ENCODE measurements at places on chromosomes 3 and 15.

GRCh38 chr15:48317221-48317620 is 14.0 kb upstream of the DUT start:
- no peak for DNase-seq

DNA sequence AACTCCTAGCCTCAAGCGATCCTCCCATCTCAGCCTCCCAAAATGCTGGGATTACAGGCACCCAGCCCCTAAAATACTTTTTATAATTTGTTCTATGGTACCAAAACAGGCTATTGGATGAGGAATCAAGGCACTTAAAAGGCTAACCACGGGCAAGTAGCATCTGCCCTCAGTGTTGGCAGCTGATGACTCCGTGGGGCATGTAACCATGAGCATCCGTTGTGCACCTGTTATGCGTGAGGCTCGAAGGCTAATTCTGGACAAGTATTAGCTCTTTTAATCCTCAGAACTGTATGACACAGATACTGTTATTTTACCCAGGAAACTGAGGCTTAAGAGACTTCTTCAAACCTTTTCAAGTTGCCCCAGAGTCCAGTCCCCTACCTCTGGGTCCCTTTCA is 10.2 kb downstream of the WDR73 start:
- DNase-seq, result no peak

DNA sequence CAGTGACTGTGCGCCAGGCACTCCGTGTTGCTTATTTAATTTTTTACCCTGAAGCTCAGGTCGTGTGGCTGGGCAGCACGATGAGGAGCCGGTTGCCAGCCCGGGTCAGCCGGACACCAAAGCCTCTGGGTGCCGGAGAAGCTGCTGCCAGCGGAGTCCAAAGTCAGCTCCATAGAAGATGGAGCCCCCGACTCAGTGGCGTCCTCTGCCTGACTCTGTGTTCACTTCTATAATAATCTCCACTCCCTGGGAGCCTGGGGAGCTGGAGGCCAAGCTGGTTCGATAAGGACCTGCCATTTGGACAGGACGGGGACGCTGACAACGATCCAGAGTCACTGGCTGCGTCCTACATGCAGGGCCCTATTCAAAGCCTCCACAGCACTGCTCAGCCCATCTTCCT is 78.6 kb downstream of the VGLL4 start:
- no peak for DNase-seq

- no peak for DNase-seq
Measured at GRCh38 chr3:129608087-129608935, 1.8 kb upstream of the PLXND1 start.

- peak; percentile 89 for DNase-seq
Measured at GRCh38 chr3:23685541-23686258, 120.1 kb upstream of the UBE2E1 start.

DNA sequence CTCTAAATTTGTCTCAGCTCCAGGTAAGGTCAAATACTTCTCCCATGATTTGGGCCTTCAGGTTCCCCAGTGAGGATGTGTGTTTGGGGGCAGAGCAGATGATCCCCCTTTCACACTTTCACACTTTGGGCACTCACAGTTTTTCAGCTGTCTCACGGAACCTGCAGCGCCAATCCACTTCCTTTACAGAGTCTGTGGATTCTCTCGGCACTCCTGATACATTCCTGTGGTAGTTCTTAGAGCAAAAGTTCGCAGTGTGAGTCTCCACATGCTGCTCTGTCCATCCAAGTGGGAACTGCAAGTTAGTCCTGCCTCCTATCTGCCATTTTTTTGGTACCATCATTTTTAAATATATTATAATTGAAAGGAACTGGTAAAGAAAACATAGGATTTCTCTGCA is 20.2 kb upstream of the CPOX start:
- no peak for DNase-seq

GRCh38 chr3:27507515-27508266 is 23.5 kb upstream of the SLC4A7 start:
- no peak for DNase-seq

GRCh38 chr15:40844696-40845030 is 815 bp downstream of the SPINT1 start:
- DNase-seq, result no peak

DNA sequence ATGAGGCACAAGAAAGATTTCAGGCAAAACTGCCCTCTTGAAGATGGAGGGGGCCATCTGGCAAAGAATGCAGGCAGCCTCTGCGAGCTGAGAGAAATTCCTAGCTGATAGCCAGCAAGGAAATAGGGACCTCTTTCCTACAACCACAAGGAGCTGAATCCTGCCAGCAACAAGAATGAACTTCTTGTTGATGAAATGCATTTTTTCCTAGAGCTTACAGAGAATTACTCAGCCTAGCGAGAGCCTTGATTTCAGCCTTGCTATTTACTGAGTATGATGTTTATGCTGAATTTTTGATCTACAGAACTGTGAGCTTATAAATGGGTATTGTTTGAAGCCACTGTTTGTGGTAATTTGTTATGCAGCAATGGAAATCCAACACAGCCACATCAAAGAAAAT is 148.5 kb upstream of the NAALADL2 start:
- DNase-seq, result no peak

GRCh38 chr15:69390575-69390974 is 23.6 kb upstream of the KIF23 start:
- DNase-seq, result no peak

- no peak for DNase-seq
Measured at GRCh38 chr3:179651687-179652446, 973 bp upstream of the USP13 start.

DNA sequence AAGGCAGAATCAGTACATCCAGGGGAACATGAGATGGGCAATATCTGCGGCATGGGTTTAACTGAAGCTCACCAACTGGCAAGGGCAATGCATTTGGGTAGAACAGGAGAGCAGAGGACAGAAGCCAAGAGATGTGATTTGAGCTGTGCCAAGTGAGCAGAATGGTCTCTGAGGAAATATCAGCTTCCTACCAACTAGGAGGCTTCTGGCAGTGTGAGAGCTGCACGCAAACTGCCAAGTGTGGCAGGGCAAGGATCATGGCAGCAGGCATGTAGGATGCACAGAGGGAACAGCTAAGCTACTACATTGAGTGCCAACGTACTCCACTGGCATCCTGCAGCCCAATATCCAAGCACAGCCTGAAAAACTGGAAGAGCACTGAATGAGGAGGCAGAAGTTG is 1036.5 kb downstream of the TUSC7 start:
- no peak for DNase-seq

- DNase-seq, result no peak
Measured at GRCh38 chr15:52251144-52251860, 44.3 kb downstream of the MYO5C start.

- peak; percentile 40 for DNase-seq
Measured at GRCh38 chr15:80849308-80849707, 70.1 kb downstream of the CEMIP start.

GRCh38 chr15:36671017-36671416 is 91.6 kb downstream of the CDIN1 start:
- no peak for DNase-seq

GRCh38 chr3:77348244-77348855 is 308.5 kb downstream of the ROBO2 start:
- DNase-seq, result no peak

DNA sequence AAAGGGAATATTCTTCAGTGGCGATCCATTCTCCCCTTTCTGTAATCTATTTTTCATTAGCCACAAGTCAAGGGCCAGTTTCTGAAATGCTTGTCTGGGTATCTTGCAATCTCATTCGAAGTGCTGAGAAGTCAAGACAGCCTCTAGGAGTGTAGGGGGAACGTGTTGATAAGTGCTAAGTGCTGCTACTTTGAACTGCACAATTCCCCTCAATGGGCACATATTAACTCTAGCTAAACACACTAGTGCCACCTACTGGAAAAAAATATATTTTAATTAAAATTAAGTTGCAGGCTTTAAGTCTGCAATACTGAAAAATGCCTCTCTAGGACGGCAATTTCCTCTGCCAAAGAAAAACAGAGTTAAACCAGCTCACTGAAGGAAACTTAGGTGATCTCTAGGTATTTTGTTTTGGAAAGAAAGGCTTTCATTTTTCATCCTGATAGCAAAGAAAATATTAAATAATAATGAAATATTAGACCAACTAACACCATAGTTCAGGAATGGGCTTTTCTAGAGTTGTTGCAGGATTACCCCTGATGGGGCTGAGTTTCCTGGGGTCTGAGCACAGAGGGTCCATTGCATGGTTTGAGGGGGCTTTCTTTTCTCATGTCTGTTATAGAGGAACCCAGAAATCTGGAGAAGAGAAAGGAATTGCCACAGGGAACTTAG is 181.9 kb upstream of the KBTBD8 start:
- DNase-seq, result no peak

DNA sequence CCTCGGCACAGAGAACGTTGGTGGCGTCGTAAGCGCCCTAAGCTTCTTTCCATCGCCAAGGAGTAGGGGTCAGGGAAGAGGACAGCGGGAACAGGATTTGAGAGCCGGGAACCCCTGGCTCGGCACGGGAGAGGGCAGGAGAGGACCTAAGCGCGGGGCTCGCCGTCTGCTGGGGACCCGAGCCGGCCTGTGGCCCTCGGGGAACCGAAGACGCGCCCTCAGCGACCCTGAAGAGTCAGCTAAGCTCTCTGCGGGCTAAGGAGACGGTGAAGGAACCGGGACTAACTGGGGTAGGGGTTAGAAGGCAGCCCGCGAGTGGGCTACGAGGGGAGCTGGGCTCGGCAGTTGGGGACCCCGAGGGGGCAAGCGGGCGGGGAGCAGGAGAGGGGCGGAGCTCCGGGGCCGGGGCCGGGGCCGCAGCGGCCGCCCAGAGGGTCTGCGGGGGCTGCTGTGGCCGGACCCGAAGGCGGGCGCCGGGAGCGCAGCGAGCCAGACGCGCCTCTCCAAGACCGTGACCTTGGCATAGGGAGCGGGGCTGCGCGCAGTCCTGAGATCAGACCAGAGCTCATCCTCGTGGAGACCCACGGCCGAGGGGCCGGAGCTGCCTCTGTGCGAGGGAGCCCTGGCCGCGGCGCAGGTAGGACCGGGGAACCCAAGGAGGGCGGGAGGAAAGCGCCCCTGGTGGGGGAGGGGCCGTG is 574 bp downstream of the CASR start:
- no peak for DNase-seq

DNA sequence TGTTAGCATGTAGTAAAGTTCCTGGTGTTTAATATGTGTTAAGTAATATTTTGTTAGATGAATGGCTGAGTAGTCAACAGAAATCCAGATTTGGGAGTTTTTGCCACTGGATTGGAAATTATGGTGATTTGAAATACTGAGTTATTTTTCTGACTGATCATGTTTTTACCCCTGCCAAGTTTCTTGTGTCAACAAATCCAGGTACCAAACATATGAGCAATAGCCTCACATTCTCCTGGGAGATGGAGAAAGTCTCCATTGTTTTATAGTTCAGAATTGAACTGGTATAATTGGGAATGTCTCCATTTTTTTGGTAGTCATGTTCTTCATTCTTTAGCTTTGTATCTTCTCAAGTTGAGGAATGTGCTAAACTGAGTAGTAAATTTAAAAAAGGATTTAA is 767.2 kb upstream of the LMCD1 start:
- DNase-seq, result no peak

DNA sequence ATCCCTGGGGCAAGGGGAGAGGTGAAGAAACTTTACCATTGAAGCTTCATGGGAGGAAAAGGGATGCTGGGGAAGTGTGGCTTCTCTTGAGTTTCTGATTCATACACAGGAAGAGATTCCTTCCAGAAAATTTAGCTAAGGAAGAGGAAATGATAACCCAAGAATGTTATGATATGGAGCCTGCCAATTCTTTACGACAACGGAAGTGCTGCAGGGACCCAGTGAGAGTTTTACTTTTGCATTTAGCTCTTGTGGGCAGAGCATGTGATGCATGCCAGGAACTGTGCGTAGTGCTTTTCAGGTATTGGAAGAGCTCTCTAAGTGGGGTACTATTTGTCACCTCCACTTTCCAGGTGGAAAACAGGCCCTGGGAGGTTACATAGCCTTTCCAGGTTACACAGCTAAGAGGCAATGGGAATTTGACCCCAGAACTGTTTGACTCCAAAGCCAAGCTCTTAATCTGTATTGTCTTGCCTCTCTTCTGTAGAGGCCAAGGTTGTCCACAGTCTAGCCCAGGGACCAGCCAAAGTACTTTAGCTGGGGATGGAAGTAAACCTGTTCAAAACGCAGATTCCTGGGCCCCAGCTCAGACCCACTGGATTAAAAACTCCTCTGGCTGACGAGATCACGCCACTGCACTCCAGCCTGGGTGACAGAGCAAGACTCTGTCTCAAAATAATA is 23.0 kb downstream of the CMTM7 start:
- no peak for DNase-seq

- no peak for DNase-seq
Measured at GRCh38 chr3:167780214-167780883, 44.8 kb downstream of the SERPINI1 start.

DNA sequence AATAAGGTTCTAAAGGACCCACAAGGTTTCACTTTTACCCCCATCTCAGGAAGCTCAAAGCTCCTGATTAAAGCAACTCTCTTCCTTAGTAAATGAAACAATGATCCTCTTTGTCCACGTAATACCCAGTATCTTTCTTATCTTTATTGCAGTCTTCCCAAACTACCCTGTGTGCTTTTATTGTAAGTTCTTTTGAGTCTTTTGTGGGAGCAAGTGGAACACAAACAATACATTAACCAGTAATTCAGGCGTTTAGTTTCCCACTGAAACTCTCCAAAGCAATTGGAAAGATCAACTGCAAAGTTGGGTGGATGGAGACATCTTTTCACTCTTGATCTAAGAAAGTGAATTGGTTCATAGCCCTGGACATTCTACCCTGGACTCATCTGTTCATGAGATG is 240.0 kb downstream of the ZNF621 start:
- DNase-seq, result no peak

- no peak for DNase-seq
Measured at GRCh38 chr15:87047203-87047965, 967.7 kb downstream of the AGBL1 start.

GRCh38 chr3:72440491-72440890 is 407.8 kb downstream of the SHQ1 start:
- DNase-seq, result no peak

- DNase-seq, result no peak
Measured at GRCh38 chr3:45895686-45896468, 9.5 kb downstream of the CCR9 start.

GRCh38 chr15:57751177-57751800 is 44.8 kb downstream of the POLR2M start:
- no peak for DNase-seq

GRCh38 chr3:108292905-108293328 is 3.4 kb upstream of the HHLA2 start:
- no peak for DNase-seq

DNA sequence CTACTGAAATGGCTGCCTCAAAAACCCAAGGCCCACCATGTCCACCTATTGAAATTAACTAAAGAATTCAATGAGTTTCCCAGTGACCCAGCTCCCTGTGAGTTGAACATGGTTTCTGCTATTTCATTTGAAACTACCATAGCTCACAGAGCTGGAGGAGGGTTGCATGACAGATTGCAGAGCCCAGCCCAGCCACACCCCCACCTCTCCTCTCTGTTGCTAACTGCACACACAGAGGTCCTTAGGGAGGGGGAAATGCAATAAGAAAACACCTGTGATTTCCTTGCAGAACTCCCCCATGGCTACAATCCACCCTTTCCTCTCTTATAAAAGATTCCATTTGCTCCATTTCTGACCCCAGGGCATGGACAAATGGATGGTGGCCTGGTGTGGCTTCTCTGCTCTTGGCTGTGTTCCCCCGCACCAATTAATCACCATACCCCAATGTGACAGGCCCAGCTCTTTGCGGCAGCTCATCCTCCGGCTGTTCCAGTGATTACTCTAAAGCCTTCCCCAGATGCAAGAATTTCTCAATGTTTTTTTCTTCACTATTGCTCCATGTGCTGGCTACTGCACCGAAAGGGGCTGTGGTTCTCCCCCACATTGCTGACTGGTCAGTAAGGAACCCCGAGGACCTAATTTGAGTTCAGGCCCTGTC is 208.4 kb upstream of the KBTBD8 start:
- no peak for DNase-seq

All from retinal pigment epithelial cell (primary cell).